ENCODE measurements at places on chromosomes 4 and X.
A peak's percentile ranks its signal among the peaks of the same experiment; 100 is the strongest.

DNA sequence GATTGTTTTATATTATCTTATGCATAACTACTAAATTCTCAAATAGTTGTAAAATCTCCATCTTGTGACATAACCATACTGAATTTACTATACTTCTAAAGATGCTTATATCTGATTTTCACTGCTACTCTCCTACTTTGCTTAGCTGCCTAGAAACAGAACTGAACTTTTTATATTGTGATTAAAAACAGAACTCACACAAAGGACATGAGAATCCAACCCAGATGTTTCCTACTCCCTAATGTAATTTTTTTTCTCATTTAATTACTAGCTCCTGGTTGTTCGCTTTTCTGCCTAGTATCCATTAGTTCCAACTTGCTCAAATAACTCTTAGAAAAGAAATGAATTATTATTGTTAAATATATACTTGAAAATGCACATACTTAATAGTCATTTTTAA lies 283.5 kb upstream of the ACTRT1 start:
- no peak for DNase-seq

DNA sequence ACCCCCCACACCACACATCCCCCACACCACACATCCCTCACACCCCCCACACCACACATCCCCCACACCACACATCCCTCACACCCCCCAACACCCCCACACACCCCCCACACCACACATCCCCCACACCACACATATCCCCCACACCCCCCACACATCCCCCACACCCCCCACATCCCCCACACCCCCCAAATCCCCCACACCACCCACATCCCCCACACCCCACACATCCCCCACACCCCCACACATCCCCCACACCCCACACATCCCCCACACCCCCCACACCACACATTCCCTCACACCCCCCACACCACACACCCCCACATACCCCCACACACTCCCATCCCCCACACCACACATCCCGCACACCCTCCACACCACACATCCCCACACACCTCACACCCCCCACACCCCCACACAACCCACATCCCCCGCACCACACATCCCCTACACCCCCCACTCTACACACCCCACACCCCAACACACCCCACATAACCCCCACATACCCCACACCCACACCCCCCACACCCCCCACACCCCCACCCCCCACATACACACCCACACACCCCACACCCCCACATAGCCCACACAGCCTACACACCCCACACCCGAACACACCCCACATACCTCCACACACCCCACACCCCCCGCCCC lies 172.9 kb downstream of the DCLK2 start:
- no peak for DNase-seq

GRCh38 chr4:113013751-113014150 lies 35.7 kb upstream of the ANK2 start:
- no peak for DNase-seq

DNA sequence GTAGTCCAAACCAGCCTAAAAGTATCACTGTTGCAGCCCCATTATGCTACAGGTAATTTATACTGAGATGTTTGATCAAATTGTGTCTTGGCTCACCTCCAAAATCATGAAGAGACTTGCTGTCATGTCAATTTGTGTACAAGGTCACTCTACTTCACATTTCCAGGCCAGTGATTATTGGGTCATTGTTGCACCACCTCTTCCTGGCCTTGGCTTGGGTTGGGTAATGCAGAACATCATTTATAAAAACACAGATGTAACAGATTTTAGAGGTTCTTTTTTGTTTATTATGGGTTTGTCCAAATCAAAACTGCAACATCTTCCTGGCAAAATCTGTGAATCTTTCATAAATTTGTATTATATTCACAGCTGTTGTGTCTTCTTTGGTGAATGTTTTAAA lies 459.5 kb downstream of the ANKRD50 start:
- no peak for DNase-seq

DNA sequence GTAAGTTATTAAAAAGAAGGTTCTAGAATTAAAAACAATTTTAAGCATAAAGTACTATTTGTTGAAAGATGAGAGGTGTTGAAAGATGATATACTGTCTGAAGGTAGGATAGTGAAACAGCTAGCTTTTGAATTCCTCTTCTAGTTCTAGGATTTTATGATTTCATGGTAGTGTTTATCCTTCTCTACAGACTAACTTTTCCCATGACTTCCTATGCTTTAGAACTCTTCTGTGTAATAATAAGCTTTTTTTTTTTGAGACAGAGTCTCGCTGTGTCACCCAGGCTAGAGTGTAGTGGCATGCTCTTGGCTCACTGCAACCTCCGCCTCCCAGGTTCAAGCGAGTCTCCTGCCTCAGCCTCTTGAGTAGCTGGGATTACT lies 96.0 kb upstream of the NUDT6 start:
- DNase-seq, result no peak

DNA sequence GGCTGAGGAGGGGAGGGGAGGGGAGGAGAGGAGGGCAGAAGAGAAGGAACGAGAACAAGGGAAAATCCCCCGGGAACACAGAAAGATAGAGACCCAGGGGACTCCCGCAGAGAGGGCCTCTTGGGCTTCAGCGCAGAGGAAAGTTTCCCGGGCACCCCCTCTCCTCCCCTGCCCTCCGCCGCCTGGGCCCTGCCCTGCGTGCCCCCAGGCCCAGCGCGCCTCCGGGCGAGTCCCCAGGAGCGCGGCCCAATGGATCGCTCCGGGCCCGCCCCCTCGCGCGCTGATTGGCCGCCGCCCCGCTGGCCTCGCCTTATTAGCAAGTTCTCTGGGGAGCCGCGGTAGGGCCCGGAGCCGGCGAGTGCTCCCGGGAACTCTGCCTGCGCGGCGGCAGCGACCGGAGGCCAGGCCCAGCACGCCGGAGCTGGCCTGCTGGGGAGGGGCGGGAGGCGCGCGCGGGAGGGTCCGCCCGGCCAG lies at the start of gene MSX1:
Gene MSX1 (plus strand): TSS at position 341 of the 474 bp plus-strand sequence. CDS start 235 bp downstream, outside the sequence.
- DNase-seq, result peak; percentile 65

GRCh38 chr4:41709844-41710481 lies 38.6 kb downstream of the PHOX2B start:
- no peak for DNase-seq

GRCh38 chrX:71183341-71183740 lies 38.7 kb downstream of the NLGN3 start:
- DNase-seq, result no peak

GRCh38 chr4:13921805-13922204 lies 294.3 kb upstream of the BOD1L1 start:
- DNase-seq, result no peak

DNA sequence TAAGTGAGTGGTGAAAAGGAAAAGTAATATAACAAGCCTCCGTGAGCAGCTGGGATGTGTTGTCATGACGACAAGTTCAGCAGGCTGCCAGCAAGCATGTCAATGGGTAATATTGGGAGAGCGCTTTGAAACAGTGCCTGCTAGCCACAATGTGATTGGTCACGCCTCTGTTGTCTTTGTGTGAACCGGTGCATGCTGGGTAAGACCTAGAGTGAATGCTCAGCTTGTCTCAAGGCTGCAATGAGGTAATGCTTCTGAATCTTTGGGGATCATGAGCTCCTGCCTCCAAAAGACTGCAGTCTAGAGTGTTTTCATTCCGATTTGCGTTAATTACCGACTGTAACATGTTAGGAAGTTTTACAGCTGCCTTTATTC lies 54.9 kb downstream of the STOX2 start:
- DNase-seq, result peak; percentile 37

- no peak for DNase-seq
These were observed 445.7 kb upstream of the CXorf51B start for GRCh38 chrX:146363919-146364318.

GRCh38 chr4:25981749-25982148 lies 67.7 kb downstream of the SMIM20 start:
- DNase-seq, result no peak

GRCh38 chr4:163858515-163858914 lies 364.0 kb downstream of the TMA16 start:
- DNase-seq, result no peak

GRCh38 chr4:24443200-24443599 lies 141.2 kb downstream of the DHX15 start:
- DNase-seq, result no peak

- no peak for DNase-seq
These were observed 2.8 kb downstream of the PPP1R3F start for GRCh38 chrX:49272421-49272820.

DNA sequence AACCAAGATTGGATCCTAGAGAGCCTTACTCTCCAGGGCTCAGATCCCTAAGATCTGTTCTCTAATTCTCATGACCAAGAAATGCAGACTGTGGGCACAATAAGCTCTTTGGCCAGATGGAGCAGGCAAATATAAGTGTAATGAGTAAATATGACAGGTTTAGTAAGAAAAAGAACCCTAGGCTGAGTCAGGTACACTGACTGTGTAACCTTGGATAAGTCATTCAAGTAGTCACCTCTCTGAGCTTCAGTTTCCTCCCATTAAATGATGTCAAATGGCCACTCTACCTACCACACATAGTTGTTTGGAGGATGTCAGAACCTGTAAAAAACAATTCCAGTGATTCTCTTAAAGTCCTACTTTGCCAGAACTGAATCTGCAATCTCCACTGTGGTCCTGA lies 8.3 kb upstream of the EDA start:
- no peak for DNase-seq

- DNase-seq, result no peak
These were observed 670.3 kb upstream of the FAM241A start for GRCh38 chr4:111475001-111475400.

- no peak for DNase-seq
These were observed at the start of gene CC2D2A for GRCh38 chr4:15469402-15470127. TSS of gene CC2D2A (plus strand) at chr4:15469882. CDS start at chr4:15475933, 6,051 bp downstream.

GRCh38 chr4:83207497-83208101 lies 77.0 kb downstream of the COQ2 start:
- no peak for DNase-seq

- DNase-seq, result no peak
These were observed 99.6 kb upstream of the AFAP1 start for GRCh38 chr4:8039290-8039689.

DNA sequence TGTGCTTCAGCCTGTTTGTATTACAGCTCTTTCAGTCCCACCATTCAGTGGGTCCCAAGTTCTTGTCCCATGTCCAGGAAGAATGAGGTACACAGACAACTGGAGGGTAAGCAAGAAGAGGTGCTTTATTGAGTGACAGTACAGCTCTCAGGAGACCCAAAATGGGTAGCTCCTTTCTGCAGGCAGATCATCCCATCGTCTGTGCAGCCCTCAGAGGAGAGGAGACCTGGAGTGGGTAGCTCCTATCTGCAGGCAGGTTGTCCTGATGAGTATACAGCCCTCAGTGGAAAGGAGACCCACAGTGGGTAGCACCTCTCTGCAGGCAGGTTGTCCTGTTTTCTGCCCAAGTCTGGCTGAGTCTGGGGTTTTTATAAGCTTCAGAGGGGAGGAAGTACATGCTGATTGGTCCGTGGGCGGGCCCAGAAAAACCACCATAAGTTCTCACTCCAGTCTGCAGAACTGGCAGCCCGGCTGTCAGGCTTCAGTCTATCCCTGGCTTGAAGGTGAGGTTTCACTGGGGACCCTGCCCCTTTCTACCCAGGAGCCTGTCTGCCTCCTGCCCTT lies 18.0 kb downstream of the GRK4 start:
- no peak for DNase-seq

- no peak for DNase-seq
These were observed 13.1 kb upstream of the ETNPPL start for GRCh38 chr4:108775921-108776320.

GRCh38 chrX:151773434-151773833 lies 38.9 kb downstream of the CNGA2 start:
- DNase-seq, result no peak

- DNase-seq, result no peak
These were observed 30.3 kb downstream of the PDS5A start for GRCh38 chr4:39947417-39947816.

- DNase-seq, result no peak
These were observed 260.5 kb downstream of the RAPGEF2 start for GRCh38 chr4:159363361-159363760.

DNA sequence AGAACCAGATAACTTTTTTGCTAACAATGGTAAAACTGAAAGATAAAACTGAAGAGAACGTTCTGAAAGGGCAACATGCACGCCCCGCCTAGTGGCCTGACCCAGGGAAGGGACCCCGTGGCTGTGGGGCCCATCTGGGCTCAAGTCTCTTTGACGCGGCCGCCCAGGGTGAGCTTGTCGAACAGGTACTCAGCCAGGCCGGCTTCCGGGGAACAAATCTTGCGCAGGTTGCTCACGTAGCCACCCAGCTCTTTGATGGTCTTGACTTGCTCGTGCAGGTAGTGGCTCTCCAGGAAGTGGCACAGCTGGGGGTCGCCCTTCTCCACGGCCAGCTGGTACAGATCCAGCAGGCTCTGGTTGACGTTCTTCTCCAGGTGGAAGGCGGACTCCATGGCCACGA lies 579 bp downstream of the FTHL17 start:
- DNase-seq, result no peak

DNA sequence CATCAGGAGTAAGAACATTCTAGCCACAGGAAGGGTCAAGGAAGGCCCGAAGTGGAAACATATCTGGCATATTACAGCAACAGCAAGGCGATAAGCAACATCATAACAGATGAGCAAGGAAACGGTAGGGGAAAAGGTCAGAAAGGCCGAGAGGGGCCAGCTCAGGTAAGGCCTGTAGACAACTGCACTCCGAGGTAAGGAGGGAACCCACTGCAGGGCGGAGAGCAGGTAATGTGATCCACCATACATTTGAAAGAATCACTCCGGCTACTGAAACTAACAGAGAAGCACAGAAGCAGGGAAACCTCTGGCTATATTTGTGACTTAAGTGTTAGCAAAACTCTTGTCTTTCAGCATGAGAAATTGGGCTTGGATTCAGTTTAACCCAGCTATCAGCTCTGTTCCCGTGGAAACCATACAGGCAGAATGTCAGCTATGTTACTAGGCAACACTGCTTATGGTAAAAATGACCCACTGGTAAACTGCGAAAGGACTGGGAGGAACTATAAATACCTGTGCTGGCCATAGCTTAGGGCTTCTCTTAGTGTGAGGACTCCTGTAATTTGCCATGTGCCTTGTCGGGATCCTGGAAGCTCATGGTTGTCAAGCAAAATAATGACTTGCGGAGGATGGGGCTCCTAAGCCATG lies 31.0 kb downstream of the FRYL start:
- no peak for DNase-seq

DNA sequence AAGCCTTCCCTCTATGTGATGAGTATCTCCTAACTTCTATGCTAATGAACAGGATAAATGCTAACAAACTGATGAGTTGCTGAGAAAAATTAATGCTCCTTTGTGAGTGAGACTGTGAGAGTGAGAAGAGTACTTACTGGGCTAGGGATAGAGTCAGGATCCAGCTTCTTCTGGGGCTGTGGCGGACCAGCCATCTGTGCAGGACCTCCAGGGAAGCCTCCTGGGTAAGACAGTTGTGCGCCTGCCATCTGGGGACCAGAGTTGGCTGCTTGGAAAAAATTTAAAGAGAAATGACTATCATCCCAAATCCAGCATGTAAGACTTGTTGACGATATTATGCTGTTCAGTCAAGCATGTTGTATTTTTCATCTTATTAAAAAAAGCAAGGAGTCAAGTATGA lies 21.0 kb downstream of the SEC24D start:
- no peak for DNase-seq

- DNase-seq, result no peak
These were observed 16.0 kb upstream of the MID1 start for GRCh38 chrX:10636337-10636736.
